Small intestine (tissue), 16 donors: ENCODE measurements at places on chromosomes 4 and X.

- no peak for DNase-seq
These were observed 252.5 kb upstream of the NEIL3 start for GRCh38 chr4:177057186-177057585.

GRCh38 chr4:147735413-147736301, 3.8 kb downstream of the ARHGAP10 start:
- DNase-seq, result no peak

DNA sequence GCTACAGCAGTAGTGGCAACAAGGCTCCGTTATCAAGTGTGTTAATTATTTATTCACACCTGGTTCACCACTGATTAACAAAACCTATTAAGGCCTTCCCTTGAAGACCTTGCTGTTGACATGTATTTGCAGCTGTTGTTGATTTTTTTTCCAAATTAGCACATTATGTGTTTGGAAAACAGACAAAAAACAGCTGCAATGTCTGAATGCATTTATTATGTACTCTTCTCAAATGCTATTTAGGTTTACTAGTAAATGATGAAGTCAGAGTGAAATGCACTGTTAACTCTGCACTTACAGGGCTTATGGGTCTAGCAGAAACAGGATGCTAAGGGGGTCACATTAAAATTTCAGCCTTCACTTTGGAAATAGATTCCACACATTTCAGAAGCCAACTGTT, 99.5 kb upstream of the PCDH7 start:
- no peak for DNase-seq

DNA sequence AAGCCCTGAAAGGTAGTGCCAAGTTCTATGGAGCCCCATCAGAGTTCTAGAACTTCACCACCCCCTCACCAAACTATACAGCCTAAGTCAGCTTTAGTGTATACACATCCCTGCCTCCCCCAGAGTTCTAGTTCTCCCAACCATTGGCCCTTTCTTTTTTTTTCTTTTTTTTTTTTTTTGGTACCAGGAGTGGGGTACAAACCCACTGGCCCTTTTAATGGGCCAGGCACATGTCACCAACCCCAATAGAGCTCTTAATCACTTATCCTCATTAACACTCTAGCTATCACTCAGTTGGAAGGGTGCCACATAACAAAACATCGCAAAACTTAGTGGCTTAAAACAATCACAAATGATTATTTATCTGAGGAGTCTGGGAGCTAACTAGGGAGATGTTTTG, 588.6 kb downstream of the BCOR start:
- DNase-seq, result no peak

GRCh38 chr4:157722146-157722545, 450.7 kb downstream of the GASK1B start:
- DNase-seq, result no peak

GRCh38 chr4:100694467-100694866, 176.6 kb upstream of the EMCN start:
- DNase-seq, result no peak

DNA sequence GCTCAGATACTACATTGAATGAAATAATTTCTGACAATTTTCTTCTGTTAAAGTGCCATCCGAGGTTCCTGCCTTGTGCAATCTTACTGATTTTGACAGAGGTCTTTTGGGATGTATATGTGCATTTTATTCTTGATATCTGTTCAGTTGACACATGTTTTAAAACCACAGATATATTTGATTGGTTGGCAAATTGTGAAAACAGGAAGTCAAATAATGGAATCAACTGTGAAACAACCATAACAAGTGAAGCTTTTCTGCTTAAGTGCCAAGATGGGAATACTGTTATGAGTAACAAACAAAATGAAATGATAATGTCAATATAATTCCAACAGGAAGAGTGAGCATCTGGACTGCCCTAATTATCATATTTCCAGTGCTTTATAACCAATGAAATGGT, 84.9 kb upstream of the TET2 start:
- no peak for DNase-seq

- DNase-seq, result no peak
These were observed 36.4 kb downstream of the TMEM131L start for GRCh38 chr4:153502584-153502983.

GRCh38 chr4:94253036-94253435, 45.4 kb downstream of the SMARCAD1 start:
- DNase-seq, result no peak

GRCh38 chr4:128711361-128711760, 98.1 kb upstream of the JADE1 start:
- DNase-seq, result no peak

- DNase-seq, result no peak
These were observed 879.1 kb downstream of the ARAP2 start for GRCh38 chr4:35365186-35365585.

DNA sequence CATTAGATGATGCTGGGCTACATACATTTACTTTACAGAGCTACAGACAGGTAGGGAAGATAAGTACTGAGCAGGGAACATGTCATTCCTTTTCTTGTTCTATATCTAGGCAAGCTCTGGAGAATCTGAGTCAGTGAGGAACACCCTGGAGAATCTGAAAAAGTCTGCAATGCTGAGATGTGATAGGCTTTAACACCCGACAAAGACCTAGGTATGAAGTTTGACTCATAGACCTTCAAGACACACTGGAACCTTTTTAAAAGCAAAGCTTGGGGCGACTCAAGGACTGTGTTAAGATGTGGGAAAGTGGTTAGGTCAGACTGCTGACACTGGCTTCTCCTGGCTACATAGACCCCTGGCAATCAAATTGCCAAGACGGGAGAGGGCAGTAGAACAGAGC, 42.8 kb downstream of the OSTC start:
- DNase-seq, result no peak

GRCh38 chr4:70992391-70992881, 1.0 kb upstream of the DCK start:
- DNase-seq, result peak; percentile 62
